Stimulated activated CD4-positive, alpha-beta T cell treated with anti-CD3 and anti-CD28 coated beads, Interleukin-4, amount 100 ng/mL, for 1 hour (primary cell): ENCODE measurements at places on chromosomes 11 and 22.
A peak's percentile ranks its signal among the peaks of the same experiment; 100 is the strongest.

DNA sequence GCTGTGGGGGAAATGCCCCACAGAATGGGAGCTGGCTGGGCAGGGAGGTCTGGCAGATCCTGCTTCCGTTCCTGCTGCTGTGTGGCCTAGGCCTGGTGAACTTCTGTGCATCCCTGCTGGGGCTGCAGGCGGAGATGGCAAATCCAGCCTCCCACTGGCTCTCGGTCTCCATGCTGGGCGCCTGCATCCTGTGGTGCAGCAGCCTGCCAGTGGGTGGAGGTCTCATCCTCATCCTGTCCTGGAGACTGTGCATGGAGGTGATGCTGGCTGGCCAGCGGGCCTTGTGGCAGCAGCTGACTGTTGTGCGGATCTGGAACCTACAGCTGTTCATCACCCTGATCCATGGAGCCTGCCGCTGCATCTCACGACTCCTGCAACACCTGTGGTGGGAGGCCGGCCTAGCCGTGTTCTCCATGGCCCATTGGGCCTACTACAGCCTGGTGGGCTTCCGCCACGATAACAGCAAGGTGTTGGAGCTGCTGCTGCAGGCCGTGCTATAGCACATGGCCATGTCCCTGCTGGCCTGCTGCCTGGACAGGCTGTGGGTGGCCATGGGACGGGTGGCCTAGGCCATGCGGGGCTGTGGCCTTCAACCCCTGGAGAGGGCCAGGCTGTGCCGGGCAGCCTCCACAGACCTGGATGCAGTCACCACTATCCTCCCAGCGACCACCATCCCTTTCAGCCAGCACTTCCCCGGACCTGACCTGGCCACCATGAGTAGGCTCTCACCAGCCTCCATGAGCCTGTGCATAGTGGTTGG lies 8.8 kb upstream of the RPL3 start:
- DNase-seq, result no peak

DNA sequence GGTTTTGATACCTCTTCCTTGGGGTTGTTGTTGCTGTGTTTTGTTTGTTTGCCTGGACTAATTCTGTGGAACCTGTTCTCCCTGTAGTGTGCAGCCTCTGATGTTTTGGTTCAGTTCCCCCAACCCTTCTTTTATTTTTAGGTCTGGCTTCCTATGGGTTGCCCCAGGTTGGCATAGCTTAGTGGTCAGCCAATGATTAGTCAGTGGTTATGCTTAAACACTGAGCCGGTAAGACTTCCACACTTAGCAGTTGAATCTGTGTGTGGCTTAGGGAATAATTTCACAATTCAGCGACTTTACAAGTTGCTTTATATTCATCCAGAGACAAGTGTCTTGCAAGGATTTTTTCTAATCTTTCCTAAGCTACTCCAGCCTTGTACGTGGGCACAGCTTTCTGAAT lies 78.6 kb upstream of the CLPB start:
- no peak for DNase-seq

DNA sequence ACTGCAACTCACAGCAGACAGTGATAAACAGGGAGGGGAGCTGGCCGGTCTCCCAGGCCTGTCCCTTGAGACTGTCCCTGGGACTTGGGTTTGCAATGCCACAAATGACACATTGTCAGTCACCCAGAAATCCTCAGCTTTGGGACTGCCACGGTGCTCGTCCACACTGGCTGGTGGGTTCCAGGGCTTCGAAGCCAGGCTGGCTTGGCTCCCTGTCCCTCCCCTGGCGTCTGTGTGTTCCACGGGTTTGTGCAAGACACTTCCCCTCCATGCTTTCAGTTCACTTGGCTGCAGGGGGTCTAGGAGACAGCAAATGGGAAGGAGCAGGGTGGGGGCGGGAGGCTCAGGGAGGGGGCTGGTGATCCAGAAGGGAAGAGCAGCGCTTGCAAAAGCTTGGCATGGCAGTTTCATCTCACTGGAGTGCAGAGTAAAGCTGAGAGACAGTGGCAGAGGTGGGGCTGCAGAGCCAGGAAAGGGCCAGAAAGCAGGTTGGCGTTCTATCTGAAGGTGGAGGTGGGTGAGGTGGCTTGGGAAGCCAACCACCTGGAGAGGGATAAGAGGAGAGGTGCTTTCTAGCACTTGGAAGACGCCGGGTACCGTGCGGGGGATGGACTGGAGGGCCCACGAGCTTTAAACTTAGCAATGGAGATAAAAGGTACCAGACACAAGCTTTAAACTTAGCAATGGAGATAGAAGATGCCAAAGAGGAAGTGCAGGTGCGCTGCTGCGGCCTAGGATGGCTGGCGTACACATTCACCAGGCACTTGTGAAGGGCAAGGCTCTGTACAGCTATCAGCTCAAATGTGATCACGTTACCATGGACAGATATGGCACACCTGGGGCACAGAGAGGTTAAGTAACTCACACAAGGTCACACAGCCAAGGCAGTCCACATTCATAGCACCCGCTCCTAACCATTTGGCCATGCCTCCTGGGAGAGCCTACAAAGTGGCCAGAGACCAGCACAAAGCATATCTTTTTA lies 86.4 kb upstream of the SHISAL1 start:
- no peak for DNase-seq

DNA sequence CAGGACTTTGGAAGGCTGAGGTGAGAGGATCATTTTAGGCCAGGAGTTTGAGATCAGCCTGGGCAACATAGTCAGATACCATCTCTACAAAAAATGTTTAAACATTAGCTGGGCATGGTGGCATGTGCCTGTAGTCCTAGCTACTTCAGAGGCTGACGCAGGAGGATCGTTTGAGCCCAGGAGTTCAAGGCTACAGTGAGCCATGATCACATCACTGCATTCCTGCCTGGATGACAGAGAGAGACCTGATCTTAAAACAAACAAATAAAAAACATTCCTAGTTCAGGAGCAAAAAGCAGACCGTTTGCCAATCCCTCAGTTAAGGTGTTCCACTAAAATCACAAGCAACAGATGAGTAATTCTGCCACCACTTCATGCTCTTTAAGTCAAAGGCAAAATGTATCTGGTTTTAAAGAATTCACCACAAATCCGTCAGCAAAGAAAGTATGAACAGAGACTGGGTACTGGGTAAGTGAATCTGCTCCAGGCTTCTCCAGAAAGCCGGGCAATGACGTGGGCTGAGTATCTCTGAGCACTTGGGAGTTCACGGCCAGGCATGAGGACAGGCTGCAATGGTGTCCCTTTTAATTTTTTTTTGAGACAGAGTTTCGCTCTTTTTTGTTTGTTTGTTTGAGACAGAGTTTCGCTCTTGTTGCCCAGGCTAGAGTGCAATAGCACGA lies 19.5 kb downstream of the CLTCL1 start:
- no peak for DNase-seq

DNA sequence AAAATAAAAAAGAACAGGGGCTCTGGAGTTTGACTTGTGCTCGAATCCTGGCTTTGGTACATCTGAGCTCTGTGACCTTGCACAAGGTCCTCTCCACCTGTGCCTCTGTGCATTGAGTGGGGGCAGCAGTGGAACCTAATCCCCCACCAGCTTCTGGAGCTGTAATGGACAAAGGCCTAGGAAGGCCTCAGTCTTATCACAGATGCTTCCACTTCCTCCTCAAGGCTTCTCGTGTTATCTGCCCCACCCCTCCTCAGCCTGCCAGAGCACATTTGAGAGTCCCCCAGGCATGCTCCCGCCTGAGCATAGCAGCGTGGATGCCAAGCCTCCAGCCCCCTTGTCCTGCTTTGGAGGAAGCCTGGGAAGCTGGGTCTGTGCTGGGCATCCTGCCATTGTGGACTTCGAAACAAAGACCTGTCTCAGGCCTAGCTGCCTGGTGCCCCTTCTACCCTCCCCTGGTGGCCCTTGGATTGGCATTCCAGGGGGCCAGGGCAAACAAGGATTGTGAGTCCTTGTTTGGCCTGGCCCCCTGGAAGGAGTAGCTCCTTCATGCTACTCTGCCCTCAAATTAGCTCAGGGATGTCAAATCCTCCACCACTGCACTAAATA lies 15.0 kb downstream of the SLC35E4 start:
- DNase-seq, result no peak

- DNase-seq, result no peak
These were observed 350.1 kb upstream of the C11orf87 start for GRCh38 chr11:109071712-109072524.

- no peak for DNase-seq
These were observed 24.9 kb upstream of the PACSIN2 start for GRCh38 chr22:43039800-43040199.

DNA sequence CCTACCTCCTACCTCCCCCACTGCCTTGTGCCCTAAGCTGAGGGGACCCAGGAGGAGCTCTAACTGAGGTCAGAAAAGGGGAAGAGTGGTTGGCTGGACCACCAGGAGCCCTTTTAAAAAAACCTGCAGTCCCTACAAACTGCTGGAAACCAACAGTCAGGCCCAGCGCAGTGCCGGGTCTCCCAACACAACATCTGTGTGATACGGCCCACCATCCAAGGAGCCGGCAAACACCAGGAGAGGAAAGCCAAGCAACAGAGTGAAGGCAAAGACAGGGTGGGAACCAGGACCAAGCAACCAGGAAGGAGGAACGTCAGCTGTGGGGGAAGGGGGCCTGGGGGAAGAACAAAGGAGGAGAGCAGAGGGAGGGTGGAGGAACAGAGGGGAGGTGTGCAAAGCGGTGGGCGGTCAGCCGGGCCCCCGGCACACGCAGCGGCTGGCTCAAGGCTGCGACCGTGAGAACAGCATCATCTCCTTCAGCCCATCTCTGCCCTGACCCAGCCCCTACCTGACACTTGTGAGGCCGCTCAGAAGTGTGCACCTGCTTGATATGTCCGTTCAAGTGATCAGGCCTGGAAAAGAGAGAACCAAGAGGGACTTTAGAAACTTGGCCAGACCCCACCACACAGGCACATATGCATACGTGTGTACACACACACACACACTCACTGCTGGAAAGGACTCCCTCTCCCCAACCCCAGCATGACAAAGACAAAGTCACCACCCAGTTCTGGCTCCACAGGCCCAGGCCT lies 3.6 kb downstream of the PATZ1 start:
- DNase-seq, result no peak

- DNase-seq, result no peak
These were observed 73.7 kb downstream of the ARHGAP42 start for GRCh38 chr11:100760744-100761143.

- no peak for DNase-seq
These were observed 529.4 kb downstream of the TBC1D22A start for GRCh38 chr22:47291565-47292495.

DNA sequence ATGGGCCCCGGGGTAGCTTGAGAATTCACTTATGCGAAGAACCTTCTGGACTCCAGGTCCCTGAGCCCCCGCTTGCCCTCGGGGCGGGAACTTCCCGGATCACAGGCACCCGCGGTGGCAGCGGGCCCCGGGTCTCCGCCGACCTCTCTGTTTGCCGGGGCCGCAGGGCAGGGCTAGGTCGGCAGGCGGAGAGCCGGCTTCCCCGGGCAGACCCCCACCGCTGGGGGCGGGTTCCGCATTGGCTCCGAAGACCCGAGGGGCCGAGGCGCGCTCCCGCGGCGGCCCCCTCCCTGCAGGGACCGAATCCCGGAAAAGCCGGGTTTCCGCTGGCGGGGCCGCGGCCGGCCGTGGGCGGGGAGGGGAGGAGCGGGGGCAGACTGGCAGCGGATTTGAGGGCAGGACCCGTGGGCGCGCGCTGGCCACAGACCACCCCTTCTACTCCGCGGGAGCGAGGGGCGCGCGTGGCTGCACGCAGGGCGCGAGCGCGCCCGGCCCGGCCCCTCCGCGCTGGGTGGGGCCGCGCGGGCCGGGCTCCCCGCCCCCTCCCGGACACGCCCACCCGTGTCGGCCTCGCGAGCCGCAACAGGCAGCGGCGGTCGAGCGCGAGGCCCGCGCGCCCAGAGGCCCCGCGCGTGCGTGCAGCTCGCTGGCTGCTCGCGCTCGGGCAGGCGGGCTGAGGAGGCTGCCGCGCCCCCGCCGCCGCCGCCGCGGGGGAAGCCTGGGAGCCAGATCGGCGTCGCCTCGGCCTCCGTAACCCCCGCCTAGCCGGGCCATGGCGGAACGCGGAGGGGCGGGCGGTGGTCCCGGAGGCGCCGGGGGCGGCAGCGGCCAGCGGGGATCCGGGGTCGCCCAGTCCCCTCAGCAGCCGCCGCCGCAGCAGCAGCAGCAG lies at the start of gene PACS1:
Gene PACS1 (plus strand): TSS at position 558 of the 889 bp plus-strand sequence. CDS start 215 bp downstream, at position 773.
- peak; percentile 73 for DNase-seq

DNA sequence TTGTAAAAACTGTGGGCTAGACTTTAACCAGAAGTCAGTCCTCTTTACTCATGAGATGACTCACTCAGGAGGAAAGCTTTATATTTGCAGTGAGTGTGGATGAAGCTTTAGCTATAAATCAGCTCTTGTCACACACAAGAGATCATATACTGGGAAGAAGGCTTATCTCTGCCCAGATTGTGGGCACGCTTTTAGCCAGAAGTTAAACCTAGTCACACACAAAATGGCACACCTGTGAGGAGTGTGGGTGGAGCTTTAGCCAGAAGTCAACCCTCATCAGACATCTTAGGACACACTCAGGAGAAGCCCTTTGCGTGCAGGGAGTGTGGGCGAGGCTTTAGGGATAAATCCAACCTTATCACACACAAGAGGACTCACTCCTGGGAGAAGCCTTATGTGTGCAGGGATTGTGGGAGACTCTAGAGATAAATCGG lies 706.9 kb upstream of the LUZP2 start:
- no peak for DNase-seq

DNA sequence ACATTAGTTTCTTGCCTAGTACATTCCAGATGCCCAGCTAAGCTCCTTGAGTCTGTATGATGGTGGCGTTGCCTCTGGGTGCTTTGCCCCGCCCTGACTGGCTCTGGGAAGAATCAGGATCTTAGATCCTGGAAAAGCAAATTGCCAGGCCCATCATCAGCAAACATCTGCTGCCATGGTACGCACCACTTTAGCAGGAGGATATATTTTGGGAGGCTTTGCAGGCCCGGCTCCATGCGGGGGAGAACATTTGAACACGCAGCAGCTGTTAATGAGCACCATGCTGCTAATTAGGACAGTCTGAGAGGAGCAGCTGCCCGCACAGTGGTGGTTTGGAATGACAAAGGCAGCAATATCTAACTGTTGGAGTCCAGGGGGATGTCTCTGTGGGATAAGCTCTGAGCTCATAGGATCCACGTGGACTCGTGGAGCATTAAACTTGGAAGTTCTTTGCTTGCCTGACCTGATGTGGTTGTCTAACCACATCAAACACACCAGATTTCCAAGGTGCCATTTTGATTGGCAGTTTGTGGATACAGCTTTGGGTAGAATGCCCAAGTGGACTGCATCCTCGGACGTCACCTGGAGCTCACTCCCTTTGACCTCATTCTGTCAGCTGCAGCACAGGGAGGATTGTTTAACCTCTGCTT lies 217.0 kb upstream of the ZBED5 start:
- no peak for DNase-seq

GRCh38 chr11:83823461-83824025 lies 537.4 kb upstream of the CCDC90B start:
- DNase-seq, result no peak

DNA sequence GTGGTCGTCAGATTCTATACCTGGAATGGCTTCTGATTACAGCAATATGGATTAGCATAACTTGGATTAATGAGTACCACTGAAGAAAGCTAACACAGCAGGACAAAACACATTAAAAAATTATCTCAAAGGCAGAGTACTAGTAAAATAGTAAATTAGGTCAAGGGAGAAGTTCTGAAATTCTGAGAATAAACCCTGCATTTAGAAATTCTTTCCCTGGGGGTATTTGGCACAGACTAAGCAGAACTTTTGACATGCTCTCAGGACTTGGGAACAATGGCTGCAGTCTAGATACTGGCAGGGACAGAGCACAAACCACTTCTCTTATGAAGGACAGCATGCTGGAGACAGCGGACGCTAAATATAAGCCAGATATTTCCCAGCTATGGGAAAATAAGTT lies 85.6 kb upstream of the GRIA4 start:
- no peak for DNase-seq
